ENCODE measurements at places on chromosomes 3 and 15.
A peak's percentile ranks its signal among the peaks of the same experiment; 100 is the strongest.

DNA sequence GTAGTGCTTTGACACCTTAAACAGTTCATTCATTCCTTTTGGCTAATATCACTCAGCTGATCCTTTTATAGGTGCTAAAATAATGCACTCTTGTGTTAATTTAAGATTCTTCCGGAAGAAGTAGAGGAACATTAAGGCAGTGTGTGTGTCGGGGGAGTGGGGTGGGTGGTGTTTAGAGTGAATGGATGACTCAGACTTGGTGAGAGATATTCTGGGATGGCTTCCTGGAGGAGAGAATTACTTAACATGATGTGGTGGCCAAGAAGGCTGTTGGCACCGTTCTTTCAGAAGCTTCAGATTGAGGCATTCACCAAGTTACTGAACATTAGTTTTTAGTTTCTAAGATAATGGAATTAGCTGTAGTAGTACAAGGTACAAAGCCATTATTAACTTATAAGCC, 125.6 kb upstream of the ROPN1 start:
- H3K36me3 ChIP-seq = no peaks in the 10 kb centered on the region
- H3K27me3 ChIP-seq = peaks cover 6% of the 10 kb centered on the region
- no peak overlapping the region for H3K27ac ChIP-seq
- no peak overlapping the region for H3K4me3 ChIP-seq
- no peak for DNase-seq

DNA sequence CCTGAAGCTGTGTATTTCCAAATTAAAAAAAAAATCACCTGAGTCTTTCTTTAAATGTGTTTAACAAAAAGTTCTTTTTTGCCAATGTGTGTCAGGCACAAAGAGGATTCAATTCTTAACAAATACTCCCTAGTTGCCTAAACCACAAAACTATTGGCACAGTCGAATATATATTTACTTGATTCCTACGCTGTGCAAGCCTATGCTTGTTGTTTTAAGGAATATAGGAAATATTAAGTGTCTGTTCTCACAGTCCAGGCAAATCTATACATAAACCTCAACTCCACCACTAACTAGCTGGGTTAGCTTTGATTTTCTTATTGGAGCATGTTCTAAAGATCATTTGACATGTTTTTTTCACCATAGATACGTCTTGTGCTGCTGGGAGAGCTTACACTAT, 571.0 kb downstream of the PYDC2 start:
- H3K27me3 ChIP-seq = no peaks in the 10 kb centered on the region
- no peaks in the 10 kb centered on the region for H3K4me1 ChIP-seq
- no peak overlapping the region for H3K4me3 ChIP-seq
- no peak for DNase-seq

DNA sequence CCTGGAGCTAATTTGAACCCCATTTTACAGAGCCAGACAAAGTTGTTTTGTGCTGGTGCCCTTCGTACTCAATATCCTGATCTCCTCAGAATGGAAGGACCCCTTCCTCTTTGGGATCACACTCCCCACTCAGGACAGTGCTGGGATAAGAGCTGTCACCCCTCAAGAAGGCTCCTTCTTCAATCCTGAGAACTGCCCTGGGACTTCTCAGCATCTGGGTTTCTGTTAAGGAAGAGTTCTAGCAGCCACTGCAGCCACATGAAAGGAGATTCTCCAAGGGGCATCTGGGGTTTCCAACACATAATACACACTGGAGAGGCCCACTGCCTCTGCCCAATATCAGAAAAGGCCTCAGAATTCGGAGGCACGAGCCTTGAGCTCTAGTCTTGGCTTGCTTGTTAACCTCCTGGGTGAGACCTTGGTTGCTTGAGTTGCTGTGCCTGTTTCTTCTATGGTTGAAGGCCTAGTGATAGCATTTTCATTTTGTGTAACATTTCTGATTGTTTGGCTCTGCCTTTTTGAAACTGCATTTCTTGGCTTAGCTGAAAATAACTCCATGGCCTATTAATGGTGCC, 78.8 kb upstream of the NMNAT3 start:
- H3K27me3 ChIP-seq = peaks cover 4% of the 10 kb centered on the region
- no peak overlapping the region for H3K27ac ChIP-seq

- no peak overlapping the region for H3K4me3 ChIP-seq
- H3K4me1 ChIP-seq = no peaks in the 10 kb centered on the region
- DNase-seq = no peak
- no peaks in the 10 kb centered on the region for H3K27me3 ChIP-seq
- no peak overlapping the region for H3K27ac ChIP-seq
- no peaks in the 10 kb centered on the region for H3K36me3 ChIP-seq
Observed at GRCh38 chr3:160049565-160049964, 60.9 kb downstream of the IL12A start.

DNA sequence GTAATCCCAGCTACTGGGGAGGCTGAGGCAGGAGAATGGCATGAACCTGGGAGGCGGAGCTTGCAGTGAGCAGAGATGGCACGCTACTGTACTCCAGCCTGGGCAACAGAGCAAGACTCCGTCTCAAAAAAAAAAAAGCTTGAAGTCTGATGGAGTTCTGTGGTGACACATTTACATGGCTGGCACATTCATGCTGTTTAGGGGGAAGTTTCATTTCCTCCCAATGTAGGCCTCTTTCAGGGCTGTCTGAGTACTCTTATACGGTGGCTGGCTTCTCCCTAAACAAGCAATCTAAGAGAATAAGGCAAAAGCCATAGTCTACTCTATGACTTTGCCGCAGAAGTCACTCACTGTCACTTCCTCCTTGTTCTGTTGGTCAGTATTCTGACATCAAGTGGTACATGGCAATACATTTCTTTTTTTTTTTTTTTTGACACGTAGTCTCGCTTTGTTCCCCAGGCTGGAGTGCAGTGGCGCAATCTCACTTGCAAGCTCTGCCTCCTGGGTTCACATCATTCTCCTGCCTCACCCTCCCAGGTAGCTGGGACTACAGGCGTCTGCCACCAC, 41.2 kb downstream of the OIP5 start:
- no peak for DNase-seq
- H3K36me3 ChIP-seq = peaks cover 83% of the 10 kb centered on the region
- no peak overlapping the region for H3K4me3 ChIP-seq
- no peaks in the 10 kb centered on the region for H3K27me3 ChIP-seq

GRCh38 chr3:50435371-50436113, 67.9 kb downstream of the CACNA2D2 start:
- H3K36me3 ChIP-seq = no peaks in the 10 kb centered on the region
- H3K4me3 ChIP-seq = no peak overlapping the region
- DNase-seq = no peak
- H3K27ac ChIP-seq = no peak overlapping the region
- H3K4me1 ChIP-seq = no peaks in the 10 kb centered on the region

- DNase-seq = no peak
- no peak overlapping the region for H3K4me3 ChIP-seq
- no peaks in the 10 kb centered on the region for H3K36me3 ChIP-seq
- no peaks in the 10 kb centered on the region for H3K27me3 ChIP-seq
Observed at GRCh38 chr15:89068325-89068784, 19.9 kb upstream of the ABHD2 start.

GRCh38 chr3:16905704-16906103, 20.9 kb downstream of the PLCL2 start:
- H3K36me3 ChIP-seq = no peaks in the 10 kb centered on the region
- H3K27ac ChIP-seq = no peak overlapping the region
- DNase-seq = no peak
- H3K4me3 ChIP-seq = no peak overlapping the region
- no peaks in the 10 kb centered on the region for H3K27me3 ChIP-seq
- H3K4me1 ChIP-seq = peaks cover 10% of the 10 kb centered on the region

DNA sequence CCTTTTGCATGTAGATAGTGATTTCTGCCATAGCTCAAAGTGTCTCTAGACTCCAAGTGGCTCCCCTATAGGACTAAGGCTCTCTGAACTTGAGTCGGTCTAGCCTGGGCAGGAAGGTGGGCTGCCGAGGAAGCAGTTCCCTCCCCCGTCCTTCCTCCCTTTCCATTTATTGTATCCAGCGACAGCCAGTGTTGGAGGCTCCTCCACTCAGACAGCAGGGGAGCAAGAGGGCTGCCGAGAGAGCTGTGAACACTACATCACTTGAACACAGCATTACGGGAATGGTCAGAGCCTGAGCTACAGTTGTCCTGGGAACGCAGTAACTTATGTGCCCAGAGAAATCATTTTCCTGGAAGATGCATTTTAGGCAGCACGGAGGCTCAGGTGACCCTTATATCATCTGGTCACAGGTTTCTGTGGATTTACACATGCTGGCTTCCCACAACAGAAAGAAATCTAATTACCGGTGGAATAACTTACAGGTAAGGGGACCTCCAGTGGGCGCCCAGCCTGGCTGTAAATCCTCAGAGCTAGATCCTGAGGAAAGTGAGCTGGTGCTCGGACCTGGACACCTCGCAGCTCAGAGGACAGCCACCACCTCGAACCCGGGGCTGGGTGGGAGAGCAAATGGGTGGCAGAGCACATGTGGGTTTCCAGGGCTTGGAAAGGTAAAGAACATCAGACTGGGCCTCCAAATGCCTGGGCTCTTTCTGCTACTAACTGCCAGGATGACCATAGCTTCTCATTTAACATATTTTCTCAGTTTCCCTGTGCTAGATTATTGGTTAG, 197.1 kb downstream of the UACA start:
- no peaks in the 10 kb centered on the region for H3K27me3 ChIP-seq
- no peaks in the 10 kb centered on the region for H3K36me3 ChIP-seq
- no peaks in the 10 kb centered on the region for H3K4me1 ChIP-seq

DNA sequence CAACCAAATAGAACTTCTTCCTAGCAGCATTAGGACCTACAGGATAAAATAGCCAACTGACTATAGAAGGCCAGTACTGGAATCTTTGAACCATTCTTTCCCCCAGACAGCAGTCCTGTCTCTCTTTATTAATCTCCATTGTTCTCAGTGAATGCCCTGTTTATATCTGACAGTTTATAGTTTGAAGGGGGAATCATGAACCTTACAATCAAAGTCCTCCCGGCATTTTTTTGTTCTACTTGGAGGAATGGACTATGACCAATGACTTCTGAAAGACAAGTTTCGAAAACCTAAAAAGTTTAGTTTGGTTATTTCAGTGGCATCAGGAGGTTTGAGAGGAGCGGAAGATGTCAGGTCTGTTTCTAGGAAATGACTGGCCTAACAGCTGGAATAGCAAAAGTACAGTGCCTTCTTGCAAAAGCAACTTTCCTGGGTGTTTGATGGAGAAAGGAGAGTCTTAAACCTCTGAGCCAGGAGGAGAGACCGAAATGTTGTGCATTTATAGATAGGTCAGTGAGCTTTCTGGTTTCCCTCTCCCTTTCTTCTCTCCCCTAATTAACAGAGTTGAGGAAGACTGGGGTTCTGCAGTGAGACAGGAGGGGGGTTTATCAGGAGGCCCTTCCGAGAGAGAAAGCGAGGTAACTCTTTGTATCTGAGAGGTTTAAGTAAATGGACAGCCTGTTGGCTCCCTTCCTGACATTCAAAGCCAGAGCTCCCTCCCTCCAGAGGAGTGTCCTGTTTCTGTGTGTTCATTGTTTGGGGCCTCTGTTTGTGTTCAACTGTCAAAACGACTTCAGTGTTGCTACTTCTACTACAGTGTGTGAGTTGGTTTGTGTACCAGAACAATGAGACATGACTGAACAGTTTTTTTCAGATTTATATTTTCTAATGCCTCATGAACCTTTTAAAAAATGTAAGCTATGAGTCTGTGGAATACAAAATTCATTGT, 383.0 kb upstream of the RARB start:
- no peaks in the 10 kb centered on the region for H3K27me3 ChIP-seq
- no peaks in the 10 kb centered on the region for H3K36me3 ChIP-seq
- H3K27ac ChIP-seq = no peak overlapping the region

DNA sequence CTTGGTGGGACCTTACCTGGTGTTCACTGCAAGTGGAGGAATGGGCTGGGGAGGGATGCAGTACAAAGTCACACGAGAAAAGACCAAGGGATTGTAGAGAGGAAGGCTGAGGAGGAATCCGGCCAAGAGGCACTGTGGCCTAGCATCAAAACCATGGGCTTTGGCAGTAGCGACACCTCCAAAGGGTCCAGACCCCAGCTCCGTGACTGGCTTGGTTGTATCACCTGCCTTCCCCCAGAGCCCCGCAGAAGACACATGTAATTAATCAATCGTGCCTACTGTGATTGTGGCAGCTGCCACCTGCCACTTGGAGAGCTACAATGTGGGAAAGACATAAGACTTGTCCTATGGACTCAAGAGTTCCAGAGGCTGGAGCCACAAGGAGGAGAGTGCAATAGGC, 54.7 kb downstream of the ST8SIA2 start:
- DNase-seq = no peak
- H3K27ac ChIP-seq = no peak overlapping the region
- H3K4me3 ChIP-seq = no peak overlapping the region

GRCh38 chr3:172627057-172627809, 83.6 kb downstream of the NCEH1 start:
- peaks cover 20% of the 10 kb centered on the region for H3K4me1 ChIP-seq
- no peaks in the 10 kb centered on the region for H3K36me3 ChIP-seq
- no peak overlapping the region for H3K4me3 ChIP-seq

GRCh38 chr15:77420610-77421369, at the start of gene HMG20A:
Gene HMG20A, plus strand, starts transcription at chr15:77420888. Its CDS starts 37,520 bp downstream, at chr15:77458408.
- H3K4me3 ChIP-seq = peak within 1 kb of the TSS; percentile 48
- H3K27ac ChIP-seq = peak within 1 kb of the TSS; percentile 94
- peak; percentile 74 for DNase-seq
- H3K27me3 ChIP-seq = no peaks in the 10 kb centered on the region

- H3K4me1 ChIP-seq = no peaks in the 10 kb centered on the region
- H3K27me3 ChIP-seq = no peaks in the 10 kb centered on the region
- no peak for DNase-seq
- no peaks in the 10 kb centered on the region for H3K36me3 ChIP-seq
- no peak overlapping the region for H3K27ac ChIP-seq
- no peak overlapping the region for H3K4me3 ChIP-seq
Observed at GRCh38 chr3:99503350-99503749, 135.0 kb upstream of the COL8A1 start.

GRCh38 chr15:55775316-55775715, 32.4 kb upstream of the PRTG start:
- H3K27ac ChIP-seq = no peak overlapping the region
- no peak overlapping the region for H3K4me3 ChIP-seq
- no peak for DNase-seq

GRCh38 chr3:12455740-12456139, 28.5 kb upstream of the TSEN2 start:
- no peak overlapping the region for H3K27ac ChIP-seq
- no peaks in the 10 kb centered on the region for H3K36me3 ChIP-seq
- DNase-seq = no peak
- H3K4me1 ChIP-seq = peaks cover 2% of the 10 kb centered on the region
- no peaks in the 10 kb centered on the region for H3K27me3 ChIP-seq

DNA sequence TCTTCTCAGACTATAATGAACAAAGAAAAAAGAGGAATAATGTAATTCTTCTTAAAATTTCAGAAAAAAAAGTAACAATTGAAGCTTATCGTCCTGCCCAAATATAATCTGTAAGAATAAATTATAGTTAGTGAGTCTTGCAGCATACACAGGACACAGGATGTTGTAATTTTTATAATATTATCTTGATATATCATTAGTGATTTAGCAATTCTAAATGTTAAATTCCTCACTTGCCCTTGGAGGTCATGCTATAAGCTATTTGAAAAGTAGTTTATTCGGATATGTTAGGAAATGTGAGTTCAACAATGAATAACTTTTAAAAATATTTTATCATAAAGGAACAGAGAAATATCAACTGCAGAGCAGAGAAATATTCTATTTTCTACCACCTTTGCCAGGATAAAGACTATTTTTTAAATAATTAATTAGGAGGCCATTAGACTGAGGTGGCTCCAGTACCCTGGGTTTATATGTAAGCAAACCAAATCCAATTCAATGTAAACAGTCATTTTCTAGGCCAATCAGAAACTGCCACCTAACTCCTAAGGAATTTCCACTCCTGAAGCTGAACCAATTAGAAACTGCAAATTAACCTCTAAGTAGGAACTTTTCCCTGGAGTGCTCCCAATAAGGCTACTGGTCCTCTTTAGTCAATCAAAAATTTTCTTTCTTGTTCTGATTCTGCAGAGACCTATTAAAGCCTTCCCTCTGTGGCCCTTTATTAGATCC, 1109.3 kb downstream of the ROBO2 start:
- H3K4me3 ChIP-seq = no peak overlapping the region
- DNase-seq = no peak
- no peaks in the 10 kb centered on the region for H3K4me1 ChIP-seq
- H3K36me3 ChIP-seq = no peaks in the 10 kb centered on the region

Data from DND-41 (cell line).